Fibroblast of lung (primary cell): ENCODE measurements at places on chromosomes 6 and 20.
A peak's percentile ranks its signal among the peaks of the same experiment; 100 is the strongest.

DNA sequence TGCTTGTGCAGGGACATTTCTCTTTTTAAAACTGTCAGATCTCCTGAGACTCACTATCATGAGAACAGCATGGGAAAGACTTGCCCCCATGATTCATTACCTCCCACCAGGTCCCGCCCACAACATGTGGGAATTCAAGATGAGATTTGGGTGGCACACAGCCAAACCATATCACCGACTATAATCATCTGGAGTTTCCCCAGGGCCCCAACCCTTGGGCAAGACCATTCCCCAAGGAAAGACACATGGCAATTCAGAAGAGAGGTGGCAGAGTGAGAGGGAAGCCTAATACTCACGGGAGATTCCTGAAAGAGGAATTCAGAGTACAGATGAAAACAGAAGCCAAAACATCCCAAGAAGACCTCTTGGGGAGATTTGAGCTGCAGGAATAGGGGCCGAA is 291.0 kb upstream of the PLCB4 start:
- no peak for DNase-seq

GRCh38 chr20:37896932-37897548 is 5.9 kb upstream of the VSTM2L start:
- no peak for DNase-seq

DNA sequence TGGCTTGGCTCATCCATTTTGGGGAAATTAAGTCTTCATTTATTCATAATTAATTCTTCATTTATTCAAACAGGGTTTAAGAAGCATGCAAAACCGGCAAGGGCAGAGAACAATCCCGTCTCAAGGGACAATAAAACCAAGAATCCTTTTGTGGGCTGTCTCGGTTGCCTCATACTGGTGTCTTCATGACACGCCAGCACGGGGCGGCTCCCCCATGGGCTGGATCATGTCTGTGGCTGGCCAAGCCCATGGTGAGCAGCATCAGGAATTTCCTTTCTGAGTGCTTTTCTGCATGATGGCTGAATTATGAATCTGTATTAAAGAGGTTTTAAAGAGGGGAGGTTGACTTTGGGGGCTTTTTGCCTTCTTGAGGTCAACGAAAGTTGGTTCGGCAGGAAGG is 38.3 kb upstream of the DUSP22 start:
- no peak for DNase-seq

DNA sequence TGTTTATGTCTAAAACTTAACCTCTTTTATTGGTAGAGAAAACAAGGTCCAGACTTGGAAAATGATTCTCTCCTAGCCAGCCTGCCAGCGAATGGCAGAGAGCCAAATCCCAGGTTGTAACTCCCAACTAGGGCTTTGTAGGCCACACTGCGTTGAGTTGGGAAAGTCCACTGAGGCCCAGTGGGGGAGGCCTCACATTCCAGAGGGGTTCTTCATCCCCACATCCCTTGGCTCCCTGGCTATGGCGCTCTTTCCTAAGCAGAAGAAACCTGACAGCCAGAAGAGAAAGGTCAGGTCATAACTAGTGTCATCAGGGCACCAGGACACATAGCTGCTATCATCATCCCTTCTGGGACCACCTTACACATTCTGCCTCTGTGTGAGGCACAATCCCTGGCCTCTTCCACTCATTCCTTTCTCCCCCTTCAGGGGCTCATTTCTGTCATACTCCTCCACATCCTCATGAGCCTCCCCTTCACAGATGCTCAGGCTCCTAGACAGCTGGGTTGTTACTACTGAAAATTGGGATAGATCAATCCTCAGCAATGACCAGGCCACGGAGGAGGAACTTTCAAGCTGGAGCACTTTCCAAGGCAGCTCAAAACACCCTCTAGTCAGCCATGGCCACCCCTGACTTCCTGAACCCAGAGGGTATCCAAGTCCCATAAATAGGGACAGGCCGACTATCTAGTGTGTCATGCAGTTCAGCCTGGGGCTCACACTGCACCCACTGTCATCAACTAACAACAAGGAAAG is 48.6 kb downstream of the TCP11 start:
- peak; percentile 44 for DNase-seq

DNA sequence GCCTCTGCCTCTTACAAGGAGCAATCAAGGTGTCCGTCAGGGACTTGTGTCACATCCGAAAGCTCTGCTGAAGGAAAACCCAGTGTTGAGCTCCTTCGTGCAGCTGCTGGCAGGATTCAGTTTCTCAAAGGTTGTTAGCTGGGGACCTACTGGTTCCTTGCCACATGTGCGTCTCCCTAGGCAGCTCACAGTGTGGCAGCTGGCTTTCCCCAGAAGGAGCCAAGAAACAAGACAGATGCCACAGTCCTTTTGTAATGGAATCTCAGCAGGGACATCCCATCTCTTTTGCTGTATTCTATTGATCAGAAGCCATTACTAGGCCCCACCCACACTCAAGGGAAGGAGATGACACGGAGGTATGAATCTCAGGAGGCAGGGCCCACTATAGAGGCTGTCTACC is 488.8 kb downstream of the CD83 start:
- DNase-seq, result no peak

GRCh38 chr6:169800116-169800667 is 48.8 kb downstream of the ERMARD start:
- peak; percentile 33 for DNase-seq

DNA sequence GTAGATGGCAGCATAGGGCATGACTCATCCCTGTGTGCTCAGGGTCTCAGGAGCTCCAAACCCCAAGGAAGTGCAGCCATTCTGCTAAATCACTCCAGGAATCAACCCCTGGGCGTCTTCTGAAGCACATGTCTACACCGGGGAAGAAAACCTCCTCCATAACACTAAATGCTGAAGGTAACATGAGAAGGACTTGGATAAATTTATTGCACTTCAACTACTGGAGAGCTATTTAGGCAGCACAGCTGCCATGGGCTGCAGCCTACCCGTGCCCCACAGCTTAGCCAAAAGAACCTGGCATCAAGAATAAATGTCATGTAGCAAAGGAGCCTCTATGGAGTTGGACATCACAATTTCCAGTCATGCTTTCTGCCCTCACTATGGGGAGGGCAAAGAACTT is 152.4 kb upstream of the PROKR2 start:
- no peak for DNase-seq

- DNase-seq, result no peak
These were observed 979.8 kb upstream of the MANEA start for GRCh38 chr6:94597487-94597886.

GRCh38 chr6:33431880-33432541 is 12.1 kb downstream of the SYNGAP1 start:
- DNase-seq, result no peak

DNA sequence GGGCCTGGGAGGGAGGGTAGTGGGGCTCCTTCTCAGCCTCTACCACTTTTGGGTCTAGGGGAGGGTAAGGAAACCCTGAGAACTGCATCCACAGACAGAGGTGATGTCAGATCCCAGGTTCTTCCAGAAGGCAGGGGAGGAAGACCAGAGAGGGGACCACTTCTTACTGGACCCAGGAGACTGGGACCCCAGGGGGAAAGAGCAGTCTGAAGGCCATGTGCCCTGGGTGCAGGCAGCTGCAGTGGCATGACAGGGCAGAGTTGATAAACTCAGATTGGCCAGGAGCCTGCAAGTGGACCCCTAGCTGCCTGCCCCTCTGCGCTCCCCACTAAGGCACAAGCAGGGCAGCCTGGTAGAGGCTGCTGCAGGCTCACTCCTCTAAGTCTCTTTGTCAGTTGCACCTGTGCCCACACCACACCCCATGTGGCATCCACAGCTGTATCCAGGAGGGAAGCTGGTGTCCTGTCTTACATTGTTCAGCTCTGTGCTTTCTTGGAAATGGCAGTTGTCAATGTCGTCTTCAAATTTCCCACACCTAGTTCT is 2.7 kb downstream of the CST9L start:
- DNase-seq, result no peak

GRCh38 chr6:160774399-160774798 is 72.4 kb downstream of the PLG start:
- DNase-seq, result no peak

GRCh38 chr20:16352321-16352720 is 220.9 kb downstream of the KIF16B start:
- no peak for DNase-seq

- no peak for DNase-seq
These were observed 44.0 kb downstream of the SSR1 start for GRCh38 chr6:7268816-7269555.

GRCh38 chr20:57259121-57259937 is 7.1 kb downstream of the BMP7 start:
- DNase-seq, result no peak

DNA sequence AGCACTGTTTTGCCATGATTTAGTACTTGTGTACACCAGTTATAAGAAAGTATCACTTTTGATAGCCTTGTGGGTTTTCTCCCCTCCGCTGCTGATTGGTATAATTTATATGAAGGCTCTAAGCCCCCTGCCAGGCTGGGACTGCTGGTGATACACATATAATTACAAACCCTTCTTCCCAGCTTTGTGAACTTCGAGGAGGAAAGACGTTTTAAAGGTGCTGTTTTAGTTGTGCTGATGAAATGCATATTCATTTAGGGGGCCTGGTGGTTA is 246.2 kb downstream of the TAF4 start:
- DNase-seq, result no peak

DNA sequence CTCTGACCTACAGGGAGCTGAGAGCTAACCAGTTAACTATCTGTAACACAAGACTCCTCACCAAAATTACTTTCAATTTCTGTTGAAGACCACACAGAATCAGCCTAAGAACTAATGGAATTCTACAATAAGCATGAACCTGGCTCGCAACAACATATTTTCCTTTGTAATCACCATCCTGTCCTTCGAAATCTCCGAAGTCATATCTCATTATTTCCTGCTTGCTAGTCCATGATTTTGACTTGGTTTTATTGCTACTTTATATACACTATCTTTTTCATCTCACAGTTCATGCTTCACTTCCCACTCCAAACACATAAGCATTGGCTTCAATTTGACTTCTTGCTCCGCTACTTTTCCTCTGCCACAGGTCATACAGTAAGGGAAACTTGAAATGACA is 405.8 kb upstream of the FKBP1C start:
- no peak for DNase-seq
